ENCODE measurements at places on chromosomes 11 and 22.

DNA sequence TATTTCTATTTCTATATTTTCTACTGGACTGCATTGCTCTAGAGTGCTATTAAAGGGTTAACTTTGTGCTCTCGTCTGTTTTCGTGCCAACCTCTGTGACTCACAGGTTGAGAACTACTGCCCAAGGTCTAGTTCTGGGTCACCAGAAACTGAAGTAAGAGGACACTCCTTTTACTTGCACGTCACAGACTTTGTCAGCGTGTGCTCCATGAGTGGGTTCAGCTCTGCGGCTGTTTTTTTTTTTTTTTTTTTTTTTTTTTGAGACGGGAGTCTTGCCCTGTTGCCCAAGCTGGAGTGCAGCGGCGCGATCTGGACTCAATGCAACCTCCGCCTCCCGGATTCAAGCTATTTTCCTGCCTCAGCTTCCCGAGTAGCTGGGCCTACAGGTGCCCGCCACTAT, 49.8 kb downstream of the CLMP start:
- DNase-seq, result no peak

- no peak for DNase-seq
Observed at GRCh38 chr11:133506023-133506422, 26.3 kb downstream of the OPCML start.

- DNase-seq, result no peak
Observed at GRCh38 chr11:79265756-79266322, 175.0 kb downstream of the TENM4 start.

DNA sequence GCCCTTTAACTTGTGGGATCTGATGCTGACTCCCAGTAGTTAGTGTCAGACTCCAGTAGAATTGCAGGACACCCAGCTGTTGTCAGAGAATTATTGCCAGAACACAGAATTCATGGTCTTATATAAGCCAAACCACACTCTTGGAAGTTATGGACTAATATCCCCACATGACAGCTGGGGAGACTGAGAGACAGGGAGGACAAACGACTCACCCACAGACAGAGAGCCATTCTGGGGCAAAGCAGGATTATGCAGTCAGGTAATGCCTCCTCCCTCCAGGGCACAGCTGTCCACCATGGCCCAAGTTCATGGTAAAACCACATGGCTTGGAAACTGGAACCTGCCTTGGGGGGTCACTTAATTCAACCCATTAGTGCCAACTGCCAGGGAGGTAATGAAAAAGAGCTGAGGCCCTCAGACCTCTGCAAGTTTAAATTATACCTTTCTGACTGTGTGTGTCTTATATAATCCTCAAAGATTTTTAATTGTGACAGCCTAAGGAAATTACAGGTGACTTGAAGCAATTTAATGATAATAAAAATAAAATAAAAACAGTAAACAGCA, 299.5 kb downstream of the BUD13 start:
- DNase-seq, result no peak

DNA sequence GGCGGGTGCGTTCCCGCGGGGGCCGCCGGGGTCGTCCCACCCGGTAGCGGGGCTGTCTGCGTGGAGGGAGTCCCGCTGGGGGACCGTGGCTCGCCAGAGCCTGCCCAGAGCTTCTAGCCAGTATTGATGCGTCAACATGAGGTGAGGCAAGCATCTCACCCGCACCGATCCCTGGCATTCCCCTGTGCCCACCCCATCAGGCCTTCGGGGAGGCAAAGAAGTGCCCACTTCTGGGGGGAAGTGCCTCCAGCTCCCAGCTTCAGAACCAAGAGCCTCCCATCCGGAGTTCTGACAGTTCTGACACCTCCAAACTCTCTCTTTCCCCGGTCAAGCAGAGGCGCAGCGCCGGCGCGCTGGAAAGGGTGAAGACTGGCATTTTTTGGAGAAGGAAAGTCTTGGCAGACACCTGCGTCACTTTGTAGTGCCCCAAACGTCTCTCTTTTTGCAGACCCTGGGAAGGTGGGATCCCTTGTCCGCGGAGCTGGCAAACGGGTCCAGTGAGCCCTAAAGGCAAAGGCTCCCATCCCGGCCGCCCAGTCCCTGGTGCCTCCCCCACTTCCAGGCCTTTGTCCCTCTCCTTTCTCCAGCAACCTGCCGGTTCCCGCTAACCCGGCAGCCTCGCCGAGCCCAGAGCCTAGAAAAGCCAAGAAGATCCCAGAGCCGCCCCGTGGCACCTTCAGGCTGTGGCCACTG, 3.2 kb upstream of the PAX6 start:
- DNase-seq, result no peak

- no peak for DNase-seq
Observed at GRCh38 chr22:27057717-27058116, 400.3 kb downstream of the MIAT start.

DNA sequence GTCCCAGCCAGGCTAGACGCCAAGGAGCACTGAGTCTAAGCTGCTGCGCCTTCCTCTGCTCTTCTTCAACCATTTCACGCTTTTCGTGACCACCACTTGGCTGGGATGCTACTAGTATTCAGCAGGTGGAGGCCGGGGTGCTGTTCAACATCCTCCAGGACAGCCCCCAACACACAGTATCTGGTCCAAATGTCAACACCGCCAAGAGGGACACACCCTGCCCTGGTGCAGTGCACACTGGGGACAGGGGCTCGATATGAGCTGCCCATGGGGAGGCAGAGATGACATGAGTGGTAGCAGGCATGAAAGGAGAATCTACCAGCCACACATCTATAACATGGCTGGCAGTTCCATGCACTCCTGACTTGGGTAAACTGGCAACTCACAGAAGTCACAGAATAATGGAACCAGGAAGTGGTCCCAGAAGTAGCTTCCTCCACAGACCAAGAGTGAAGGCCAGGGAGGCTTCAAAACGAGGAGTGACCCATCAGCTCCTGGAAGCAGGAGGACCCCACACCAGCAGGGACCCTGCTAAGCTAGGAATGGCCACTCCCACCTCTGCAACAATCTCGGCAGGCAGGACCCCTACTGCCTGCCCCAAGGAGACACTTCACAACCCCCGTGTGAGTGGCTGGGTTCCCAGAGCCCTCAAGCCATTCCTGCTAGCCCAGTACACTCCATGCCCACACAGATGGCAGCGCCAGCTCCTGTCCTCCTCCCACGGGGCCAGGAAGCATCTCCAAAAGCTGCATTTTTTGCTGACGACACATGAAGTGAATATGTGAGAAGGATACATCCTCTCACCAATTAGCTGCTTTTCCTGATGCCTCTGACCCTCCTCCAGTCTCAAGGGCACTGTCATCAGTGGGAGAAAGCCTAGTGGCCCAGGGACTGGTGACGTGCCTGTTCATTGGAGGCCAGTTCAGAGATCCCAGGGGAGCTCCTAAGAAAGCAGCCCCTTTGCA, 78.8 kb downstream of the DGCR2 start:
- DNase-seq, result no peak

- DNase-seq, result no peak
Observed at GRCh38 chr11:116773203-116774097, 663 bp upstream of the BUD13 start.

DNA sequence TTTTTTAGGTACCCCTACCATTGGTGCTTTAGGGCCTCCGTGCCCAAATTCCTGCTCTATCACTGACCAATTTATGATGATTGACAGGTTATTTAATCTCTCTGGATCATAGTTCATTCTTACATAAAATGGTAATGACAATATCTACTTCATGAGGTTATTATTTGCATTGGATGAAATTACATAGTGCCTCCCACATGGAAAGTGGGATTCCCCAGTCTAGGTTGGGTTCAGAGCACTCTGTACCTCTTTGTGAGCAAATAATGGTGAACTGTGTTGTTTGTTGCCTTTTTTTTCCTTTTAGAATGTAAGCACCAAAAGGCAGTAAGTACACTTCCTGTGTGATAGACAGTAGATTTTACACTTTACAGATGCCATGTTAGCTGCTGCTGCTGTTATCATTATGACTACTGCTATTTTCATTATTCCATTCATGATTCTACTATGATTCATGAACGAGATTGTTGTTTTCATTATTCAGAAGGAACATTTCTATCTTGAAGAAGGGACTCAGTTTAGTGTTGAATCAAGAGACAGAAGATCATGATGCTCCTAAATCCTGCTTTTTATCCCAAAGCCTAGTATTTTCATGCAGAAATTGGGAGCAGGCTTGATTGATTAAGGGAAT, 100.8 kb downstream of the ALX4 start:
- DNase-seq, result no peak

DNA sequence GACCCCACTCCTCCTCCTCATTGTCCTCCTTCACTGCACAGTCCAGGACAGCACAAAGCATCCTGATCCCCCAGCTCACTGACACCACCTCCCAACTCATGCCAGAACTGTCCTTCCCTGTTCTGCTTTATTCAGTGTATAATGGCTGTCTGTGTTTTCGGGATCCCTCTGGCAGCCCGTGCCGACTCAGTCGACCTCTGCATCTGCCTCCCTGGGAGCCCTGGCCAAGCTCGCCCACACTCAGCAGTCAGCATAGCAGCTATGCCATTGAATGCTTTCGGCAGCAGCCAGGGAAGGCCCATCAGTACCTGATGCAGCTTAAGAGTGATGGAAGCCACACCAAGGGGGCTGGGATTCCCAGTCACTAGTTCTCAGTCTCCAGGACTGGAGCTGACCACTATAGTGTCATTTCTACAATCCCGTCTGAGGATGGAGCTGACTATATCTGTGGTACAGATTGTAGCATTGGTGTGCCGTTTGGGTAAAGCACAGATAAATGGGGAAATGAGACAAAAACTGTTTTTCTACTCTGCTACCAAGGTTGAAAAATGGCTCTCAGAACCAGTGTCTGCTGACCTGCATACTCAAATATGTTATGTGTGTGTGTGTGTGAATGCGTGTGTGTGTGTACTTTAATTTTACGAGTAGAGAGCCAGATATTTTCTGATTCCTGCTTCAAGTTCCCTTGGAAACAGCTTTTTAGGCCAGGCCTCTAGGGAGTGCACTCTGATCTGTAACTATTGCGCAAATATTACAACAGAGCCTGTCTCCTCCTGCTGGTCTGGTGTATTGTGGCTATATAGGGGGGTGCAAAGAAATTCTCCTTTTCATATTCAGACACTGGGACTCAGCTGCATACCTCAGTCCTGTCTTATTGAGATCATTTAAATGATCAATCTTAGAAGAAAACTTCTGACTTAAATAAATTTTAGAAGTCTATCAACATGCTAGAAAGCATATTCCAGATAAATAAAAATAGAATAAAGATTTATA, 78.8 kb upstream of the TOP3B start:
- DNase-seq, result no peak

DNA sequence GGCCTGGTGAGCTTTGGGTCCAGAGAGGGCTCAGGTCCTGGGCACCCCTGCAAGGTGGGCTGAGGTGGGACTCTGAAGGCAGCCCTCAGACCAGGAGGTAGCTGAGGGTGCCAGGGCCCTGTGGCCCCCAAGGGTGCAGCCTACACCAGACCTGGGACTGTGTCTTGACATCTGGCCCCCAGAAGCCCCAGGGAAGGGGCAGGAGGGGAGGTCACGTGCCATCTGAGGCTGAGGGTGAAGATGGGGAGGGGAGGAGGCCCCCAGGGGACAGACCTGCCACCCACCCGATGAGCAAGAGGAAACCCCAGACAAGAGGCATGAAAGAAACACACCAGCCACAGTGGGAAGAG, 520.2 kb downstream of the BRD1 start:
- DNase-seq, result no peak

GRCh38 chr22:19962246-19962908, 20.8 kb upstream of the TXNRD2 start:
- peak; percentile 73 for DNase-seq

DNA sequence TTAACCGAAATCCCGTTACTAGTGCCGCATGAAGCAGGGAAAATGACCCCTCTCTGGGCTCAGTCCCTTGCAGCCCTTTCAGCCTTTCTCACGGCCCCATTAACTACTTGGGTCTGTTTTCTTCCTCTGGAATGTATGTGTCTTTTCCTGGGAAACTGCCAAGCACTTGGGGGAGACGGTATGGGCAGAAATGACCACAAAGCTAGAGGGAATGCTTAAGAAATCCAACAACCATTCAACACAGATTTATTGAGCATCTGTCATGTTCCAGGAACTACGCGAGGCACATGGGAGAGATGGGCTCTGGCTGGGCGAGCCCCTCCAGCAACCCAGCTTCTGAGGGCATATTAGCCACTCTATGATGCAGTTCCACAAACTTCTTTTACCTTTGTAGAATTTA, 462.6 kb downstream of the BUD13 start:
- no peak for DNase-seq

DNA sequence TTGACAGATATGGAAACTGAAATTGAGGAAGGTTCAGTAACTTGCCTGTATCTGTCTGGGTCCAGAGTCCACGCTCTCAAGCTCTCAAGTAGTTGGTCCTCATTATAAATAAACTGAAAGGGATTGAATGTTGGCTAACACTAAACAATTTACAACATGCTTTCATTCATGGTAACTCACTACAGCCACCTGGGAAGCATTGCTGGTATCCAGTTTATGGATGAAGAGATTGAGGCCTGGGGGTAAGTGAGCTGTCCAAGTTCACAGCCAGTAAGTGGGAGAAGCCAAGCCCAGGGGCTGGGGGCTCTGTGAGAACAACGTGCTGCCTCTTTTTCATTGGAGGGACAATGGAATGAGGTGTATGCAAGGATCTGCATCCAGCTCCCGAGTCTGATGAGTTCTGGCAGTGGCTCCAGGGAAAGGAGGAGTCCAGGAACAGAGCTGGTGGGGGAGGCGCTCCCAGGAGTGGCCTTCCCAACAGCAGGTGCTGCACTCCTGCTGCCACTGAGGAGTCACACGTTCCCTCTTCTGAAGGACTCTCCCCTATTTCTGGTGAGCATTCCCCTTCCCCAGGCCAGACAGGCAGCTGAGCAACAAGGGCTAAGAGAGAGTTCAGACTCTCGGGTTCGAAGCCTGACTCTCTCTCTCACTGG, 175.8 kb downstream of the CSNK2A3 start:
- DNase-seq, result no peak

- DNase-seq, result no peak
Observed at GRCh38 chr22:47021371-47022074, 259.1 kb downstream of the TBC1D22A start.

DNA sequence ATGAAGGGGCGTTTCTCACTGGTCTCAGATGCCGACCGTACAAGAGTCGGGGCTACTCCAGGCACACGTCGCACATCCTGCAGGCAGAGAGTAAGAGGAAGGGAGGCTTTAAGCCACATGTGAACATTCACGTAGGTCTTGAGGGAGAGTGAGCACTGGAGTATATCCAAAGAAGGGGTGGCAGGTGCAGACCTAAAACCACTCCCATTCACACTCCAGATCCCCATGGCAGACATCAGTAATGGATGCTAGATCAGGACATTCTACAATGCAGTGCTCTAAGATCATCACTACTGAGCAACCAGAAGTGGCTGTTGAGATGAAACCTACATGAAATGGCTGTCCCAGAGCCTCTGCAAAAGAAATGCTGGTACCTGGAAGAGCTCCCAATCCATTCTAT, 39.0 kb downstream of the WT1 start:
- no peak for DNase-seq

GRCh38 chr22:47607486-47607885, 845.0 kb downstream of the TBC1D22A start:
- no peak for DNase-seq

All from activated naive CD4-positive, alpha-beta T cell treated with anti-CD3 and anti-CD28 coated beads, Interleukin-2, amount 50 U/mL, for 16 hours (primary cell).